ENCODE measurements at places on chromosomes 12 and 14.

DNA sequence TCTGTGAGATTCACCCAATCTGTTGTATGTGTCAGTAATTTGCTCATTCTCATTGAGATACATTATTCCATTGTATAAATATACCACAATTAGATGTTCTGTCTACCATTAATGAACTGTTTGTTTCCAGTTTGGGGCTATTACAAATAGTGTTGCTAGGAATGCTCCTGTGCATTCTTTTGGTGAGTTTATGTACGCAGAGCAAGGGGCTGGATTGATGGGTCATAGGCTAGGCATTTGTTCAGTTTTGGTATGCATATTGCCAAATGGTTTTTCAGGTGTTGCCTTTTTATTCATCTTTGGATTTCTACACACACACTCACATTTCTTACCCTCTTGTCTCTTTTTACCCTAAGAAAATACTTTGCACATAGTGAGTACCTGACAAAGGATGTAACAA lies 93.4 kb downstream of the GPATCH2L start:
- DNase-seq = no peak

DNA sequence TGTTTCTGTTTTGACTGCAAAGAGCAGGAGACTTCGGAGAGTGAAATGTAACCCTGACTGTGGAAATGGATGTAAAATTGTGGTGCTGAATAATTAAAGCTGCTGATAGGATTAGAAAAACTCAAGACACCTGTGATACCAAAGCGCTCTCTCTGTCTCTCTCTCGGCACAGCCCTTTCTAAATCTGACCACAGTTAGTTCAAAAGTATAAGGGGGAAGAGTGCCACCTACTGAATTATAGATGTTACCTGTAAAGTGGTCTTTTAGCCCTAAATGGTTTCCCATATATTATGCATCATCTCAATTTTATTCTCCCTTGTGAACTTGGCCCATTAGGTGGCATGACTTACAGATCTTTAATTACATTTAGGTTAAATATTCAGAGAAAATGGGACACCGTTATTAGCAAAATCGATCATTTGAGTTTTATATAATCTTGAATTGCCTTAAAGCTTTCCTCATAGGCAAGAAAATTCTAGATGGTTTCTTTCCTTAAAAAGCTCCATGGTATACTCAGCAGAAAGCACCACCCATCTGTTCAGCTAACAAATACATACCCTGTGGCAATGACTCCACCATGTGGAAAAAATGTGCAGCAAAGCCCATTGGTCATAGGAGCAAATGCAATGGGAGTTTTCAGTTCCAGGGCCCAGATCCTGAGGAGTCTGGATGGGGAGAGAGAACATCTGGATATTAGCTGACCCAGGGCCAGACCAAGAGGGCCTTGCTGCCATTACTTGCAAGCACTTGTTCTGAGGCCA lies 18.1 kb downstream of the RFC5 start:
- no peak for DNase-seq

- DNase-seq = no peak
Measured at GRCh38 chr12:93183940-93184671, 193.6 kb upstream of the NUDT4 start.

- DNase-seq = no peak
Measured at GRCh38 chr12:51070004-51070403, 13.4 kb downstream of the CSRNP2 start.

GRCh38 chr12:88153959-88154358 lies 11.9 kb downstream of the TMTC3 start:
- DNase-seq = no peak

DNA sequence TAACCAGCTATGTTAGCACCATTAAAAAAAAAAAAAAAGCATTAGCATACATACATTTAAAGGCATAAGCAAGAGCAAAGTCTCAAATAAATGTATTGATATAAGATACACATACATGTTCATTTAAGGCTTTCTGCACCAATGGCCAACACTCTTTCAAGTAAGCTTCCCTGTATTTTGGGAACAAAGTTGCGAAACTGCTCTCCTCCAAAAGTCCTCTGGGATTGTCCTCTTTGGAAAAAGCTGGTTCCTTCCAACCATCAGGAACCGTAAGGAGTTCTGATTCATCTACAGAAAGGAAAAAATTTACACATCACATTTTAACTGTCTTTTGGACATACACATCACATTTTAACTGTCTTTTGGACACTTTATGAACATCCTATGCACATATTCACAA lies 3.2 kb downstream of the KRR1 start:
- no peak for DNase-seq

DNA sequence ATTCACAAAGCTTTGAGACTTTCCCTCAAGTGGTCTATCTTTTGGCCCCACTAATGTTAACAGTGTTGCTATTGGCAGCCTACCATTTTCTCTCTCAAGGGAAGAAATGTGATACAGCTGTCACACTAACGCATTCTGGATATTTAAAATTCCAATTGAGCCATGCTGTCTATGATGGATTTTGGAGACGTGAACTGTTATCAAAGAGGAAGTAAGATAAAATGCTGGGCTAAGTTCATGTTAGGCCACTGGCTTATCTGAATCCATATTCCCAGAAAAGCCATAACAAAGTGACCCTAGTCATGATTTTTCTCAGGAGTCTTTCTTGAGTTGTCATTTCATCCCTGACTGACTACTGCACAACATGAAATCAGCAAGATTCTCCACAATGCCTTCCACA lies 200.2 kb downstream of the PHLDA1 start:
- no peak for DNase-seq

DNA sequence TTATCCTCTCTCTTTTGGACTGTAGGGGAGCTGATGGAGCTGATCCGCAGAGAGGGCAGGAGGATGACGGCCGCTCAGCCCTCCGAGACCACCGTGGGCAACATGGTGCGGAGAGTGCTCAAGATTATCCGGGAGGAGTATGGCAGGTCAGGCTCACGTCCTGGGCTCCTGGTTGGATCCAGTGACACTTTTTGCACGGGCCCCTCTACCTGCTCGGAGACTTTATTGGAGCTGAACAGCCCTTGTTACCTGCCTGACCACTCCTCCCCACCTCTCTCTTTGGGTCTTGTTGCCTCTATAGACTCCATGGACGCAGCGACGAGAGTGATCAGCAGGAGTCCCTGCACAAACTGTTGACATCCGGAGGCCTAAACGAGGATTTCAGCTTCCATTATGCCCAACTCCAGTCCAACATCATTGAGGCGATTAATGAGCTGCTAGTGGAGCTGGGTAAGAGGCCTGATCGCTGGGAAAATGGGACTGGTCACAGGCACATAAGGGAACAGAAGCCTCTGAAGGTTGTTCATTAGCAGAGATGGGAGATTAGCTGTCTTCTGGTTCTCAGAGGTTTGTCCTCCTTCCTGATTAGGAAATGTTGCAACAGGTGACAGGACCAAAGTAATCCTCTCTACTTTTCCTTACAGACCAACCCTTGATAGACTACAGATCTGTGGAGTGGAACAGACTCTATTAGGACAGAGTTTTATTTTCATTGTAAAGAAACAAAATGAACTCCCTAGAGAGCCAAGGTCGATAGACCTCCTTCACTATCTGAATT lies 718 bp downstream of the EIF2B2 start:
- no peak for DNase-seq
